NCI-H1105 treated with DMSO at 0.1 percent for 48 hours (cell line): ENCODE measurements at places on chromosomes 2 and 18.

- peak; percentile 85 for DNase-seq
Observed at GRCh38 chr2:10161961-10162441, 39.5 kb downstream of the RRM2 start.

GRCh38 chr18:2572171-2572569 lies 813 bp downstream of the NDC80 start:
- DNase-seq = no peak

- DNase-seq = no peak
Observed at GRCh38 chr2:118762290-118762689, 85.2 kb downstream of the EN1 start.

GRCh38 chr2:209091056-209091455 lies 332.8 kb upstream of the MAP2 start:
- no peak for DNase-seq

GRCh38 chr18:11047156-11047555 lies 102.2 kb downstream of the PIEZO2 start:
- no peak for DNase-seq

DNA sequence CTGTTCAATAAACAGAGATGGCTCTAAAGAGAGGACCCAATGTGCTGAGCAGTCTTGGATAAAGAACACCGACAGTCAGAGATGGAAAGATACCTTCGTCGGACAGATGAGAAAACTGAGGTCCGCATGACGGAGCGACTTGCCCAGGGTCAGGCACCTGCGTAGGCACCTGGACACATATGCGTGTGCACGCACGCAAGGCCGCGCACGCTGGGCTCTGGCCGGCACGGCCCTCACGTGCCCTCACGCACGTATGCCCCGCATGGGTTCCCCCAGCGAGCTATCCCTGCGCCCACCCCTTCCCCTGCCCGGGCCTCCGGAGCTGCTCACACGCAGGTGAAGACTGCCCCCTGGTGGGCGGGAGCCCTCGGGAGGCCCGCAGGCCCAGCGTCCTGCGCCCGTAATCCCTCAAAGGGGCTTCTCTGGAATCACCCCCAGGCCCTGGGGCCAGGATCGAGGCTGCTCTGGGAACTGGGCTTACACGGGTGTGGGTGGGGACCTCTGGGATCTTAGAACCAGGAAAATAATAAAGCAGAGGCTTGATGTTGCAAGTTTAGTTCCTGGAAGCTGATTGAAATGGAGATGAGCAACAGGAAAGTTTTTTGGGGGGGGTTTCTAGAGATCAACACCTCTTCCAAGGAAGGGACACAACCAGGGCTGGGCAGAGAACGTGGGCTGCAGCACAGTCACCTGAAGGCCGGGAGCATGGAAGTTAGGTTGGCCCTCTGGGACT lies 246.3 kb downstream of the TNS1 start:
- no peak for DNase-seq

GRCh38 chr2:199057936-199058335 lies 399.8 kb downstream of the SATB2 start:
- DNase-seq = no peak

GRCh38 chr18:32093523-32093922 lies 1.8 kb downstream of the RNF138 start:
- peak; percentile 26 for DNase-seq

- DNase-seq = peak; percentile 59
Observed at GRCh38 chr2:73290049-73290839, 3.1 kb downstream of the EGR4 start.

- DNase-seq = no peak
Observed at GRCh38 chr2:195368249-195369217, 288.5 kb upstream of the SLC39A10 start.

- DNase-seq = peak; percentile 82
Observed at GRCh38 chr2:205730191-205730590, 47.9 kb downstream of the NRP2 start.

- no peak for DNase-seq
Observed at GRCh38 chr2:168404764-168405163, 51.3 kb upstream of the CERS6 start.

- no peak for DNase-seq
Observed at GRCh38 chr2:238585836-238586821, 159.4 kb downstream of the ASB1 start.

- no peak for DNase-seq
Observed at GRCh38 chr2:167940734-167941507, 306.5 kb downstream of the STK39 start.

GRCh38 chr2:96540136-96540535 lies 3.6 kb downstream of the ARID5A start:
- no peak for DNase-seq

DNA sequence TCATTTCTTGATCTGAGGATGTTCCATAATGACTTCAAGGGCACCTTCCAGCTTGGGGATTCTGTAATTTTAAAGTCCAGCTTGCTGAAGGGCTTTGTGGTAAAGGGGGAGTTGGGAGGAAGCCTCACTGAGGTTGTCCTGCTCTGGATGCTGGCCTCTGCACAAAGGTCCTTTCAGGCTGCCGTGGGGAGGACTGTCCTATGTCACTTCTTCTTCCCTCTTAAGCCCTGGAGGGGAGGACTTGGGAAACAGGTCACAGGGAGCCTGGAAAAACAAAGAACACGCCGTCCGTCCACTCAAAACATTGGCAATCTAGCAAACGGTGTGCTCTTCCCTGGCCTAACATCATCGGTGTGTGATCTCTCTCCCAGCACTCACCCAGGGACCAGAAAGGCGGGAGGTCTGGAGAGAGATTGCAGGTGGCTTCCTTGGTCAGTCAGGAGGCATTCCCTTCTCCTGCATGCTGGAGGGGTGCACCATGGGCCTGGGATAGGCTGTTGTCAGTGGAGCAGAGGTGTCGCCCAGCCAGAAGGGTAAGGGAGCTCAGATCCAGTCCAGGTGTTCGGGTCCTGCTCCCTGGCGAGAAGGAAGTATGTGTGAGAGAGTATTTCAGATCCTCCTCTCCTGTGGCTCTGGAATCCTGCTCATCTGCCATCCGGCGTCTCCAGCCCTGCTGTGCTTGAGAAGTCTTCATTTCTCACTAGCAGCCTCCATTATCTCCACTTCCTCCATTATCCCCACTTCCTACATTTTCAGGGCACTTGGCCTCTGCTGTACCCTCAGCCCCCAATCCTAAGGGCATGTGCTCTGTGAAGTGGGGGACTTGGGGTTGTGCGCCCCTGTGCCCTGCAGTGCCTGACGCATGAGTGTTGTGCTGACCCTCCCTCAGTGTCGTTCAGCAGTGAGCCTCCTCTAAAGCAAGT lies 20.1 kb downstream of the ASAP2 start:
- DNase-seq = no peak

DNA sequence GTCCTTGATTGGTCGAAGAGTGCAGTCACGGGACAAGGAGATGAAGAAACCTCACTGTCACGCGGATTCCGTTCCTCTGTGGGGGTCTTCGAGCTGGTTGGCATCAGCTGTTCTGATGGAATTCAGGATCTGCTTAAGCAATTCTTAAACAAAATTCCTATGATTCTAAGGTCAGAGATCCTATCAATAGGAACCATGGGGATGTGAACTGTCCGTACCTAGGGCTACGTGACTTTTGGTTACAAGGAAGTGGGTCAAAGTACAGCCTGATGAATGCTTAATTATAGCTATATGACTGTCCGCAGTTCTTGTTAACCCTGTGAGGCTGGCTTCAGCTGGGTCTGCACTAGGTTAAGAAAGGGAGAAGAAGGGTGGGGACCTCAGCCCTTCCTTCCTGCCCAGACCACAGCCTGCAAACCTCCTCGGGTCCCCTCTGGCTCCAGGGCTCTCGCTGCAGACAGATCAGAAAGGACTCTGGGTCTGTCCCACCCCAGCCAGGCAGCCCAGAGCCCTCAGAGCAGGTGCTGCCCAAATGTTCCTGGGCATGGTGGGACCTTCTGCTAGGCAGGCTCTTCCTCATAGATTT lies 44.2 kb upstream of the TAF1B start:
- no peak for DNase-seq

- no peak for DNase-seq
Observed at GRCh38 chr2:409523-409922, 121.6 kb upstream of the ALKAL2 start.

DNA sequence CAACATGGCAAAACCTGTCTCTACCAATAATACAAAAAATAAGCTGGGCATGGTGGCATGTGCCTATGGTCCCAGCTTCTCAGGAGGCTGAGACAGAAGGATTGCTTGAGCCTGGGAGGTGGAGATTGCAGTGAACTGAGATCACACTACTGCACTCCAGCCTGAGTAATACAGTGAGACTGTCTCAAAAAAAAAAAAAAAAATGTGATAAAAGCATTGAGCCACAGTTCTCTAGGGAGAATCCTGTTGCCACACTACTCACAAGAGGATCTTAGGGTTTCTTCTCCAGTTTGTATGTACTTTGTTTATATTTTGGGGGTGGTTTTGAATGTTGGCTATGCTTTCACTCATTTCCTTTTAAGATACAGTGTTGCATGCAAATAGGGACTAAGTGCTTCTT lies 62.0 kb downstream of the TMEM185B start:
- DNase-seq = no peak

DNA sequence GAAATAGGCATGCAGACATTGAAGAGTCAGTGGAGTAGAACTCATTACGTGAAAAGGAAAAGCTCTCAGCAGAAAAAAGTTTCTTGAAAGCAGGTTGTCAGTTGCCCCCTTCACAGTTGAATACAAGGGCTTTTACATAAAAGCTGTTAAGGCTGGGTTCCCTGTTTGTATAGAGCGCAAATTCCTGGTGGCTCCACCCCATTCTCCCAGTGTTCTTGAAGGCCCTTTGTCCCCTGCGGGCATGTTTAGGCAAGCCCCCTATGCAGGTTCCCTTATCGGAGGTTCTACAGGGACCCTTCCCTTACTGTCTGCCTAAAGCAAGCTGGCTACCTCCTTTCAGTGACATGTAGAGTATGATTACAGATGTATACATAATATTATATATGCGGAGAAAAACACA lies 497.2 kb upstream of the SYT4 start:
- DNase-seq = no peak

GRCh38 chr2:201915446-201915845 lies 109.1 kb downstream of the CDK15 start:
- DNase-seq = no peak

DNA sequence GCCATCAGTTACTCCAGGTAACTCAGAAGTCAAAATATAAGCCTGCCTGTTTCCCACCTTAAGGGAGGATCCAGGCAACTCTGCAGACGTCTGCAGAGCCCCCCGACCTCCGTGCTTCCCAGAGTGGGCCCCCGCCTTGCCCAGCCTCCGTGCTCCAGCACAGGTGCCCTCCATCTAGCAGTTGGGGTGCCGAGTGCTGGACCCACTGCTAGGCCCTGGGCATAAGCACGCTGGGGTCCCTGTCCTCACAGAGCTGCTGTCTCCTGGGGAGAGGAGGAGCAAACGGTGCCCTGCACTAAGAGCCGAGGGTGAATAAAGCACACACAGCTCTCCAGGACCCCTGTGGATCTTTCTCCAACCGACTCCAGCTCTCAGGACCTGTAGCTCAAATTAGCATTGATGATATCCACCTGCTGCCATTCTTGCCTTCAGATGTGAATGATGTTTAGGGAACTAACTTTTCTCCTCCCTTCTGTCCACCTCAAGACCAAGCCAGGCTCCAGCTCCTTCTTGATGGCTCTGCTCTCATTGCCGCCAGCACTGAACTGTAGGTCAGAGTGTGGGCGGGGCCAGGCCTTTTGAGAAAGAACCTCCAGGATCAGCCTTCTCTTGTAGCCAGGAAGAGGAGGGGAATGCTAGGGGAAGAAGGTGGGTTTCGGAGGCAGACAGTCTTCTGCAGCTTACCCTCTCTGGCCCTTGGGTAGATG lies 121.2 kb downstream of the SMAD7 start:
- DNase-seq = no peak

GRCh38 chr2:19796035-19796695 lies 105.6 kb downstream of the TTC32 start:
- no peak for DNase-seq
